Right renal cortex interstitium (tissue), 3 donors: ENCODE measurements at places on chromosomes 7 and 10. TPM values are rescaled to one million over a fixed set of nuclear protein-coding genes. Genes with fewer than 3 reads are reported as not detected.
A peak's percentile ranks its signal among the peaks of the same experiment; 100 is the strongest.

The MUC3A gene
- polyA plus RNA-seq = 0.43 TPM

DNA sequence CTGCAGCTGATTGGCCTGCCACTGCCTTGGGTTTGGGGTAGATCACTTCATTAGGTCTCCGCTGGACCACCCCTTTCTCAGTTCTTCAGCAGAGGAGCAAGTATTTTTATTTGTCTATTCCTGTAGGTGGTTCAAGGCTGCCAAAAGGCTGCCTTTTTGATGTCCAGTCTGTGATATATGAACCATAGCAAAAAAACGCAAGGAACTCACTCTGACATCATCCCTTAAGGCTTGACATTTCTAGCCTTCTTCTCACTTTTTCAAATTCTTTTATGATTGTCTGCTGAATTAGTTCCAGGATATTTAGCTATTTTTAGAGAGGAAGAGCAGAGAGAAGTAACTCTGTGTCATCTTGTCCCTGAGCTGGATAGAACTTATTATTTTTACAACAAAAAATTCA lies 269.2 kb downstream of the BAMBI start:
- no peak for DNase-seq

DNA sequence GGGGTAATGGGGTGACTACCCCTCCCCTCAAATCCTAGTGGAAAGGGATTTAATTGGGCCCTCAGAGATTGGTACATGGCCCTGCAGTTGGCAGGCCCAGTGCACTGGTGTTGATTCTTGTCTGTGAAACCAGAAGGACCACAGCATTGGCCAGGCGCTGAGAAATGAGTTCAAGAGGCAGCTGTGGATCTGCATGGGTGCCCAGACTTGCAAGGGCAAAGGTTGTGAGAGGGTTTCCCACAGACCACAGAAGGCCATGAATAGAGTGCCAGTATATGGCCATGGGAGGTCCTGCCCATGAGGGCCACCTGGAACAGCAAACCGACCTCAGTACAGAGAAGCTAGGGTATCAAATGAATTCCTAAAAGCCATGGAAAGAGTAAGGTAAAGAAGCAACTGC lies 32.9 kb downstream of the TMEM168 start:
- no peak for DNase-seq

The PTF1A gene
- not detected for polyA plus RNA-seq

The SEM1 gene
- 238 TPM for polyA plus RNA-seq

DNA sequence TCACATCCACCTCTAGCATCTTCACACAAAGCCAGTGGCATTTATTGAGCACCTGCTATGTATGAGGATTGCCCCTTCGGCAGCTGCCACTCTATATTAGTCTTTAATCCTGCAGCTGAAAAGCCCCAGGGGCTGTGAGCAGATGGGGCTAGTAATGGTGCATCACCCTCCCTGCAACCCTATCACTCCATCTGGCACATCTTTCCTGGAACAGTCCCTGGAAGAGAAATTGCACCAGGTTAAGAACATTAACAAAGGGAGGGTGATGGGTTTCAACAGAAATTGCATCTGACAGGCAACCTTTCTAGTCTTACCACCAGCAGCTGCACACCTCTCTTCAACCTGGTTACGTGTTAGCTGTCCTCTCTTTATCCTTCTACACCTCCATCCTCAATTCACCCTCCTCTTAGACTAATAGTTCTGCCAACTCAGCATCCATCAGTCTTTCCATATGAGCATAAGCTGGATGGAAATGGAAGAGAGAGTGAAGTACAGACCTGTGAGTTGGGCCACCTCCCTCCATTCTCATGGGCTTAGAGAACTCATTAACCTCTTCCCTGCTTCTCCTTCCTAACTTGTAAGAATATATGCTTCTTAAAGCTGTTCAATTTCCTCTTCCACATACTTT lies 168.6 kb upstream of the NEBL start:
- no peak for DNase-seq

The CPED1 gene
- polyA plus RNA-seq = 43.0 TPM

DNA sequence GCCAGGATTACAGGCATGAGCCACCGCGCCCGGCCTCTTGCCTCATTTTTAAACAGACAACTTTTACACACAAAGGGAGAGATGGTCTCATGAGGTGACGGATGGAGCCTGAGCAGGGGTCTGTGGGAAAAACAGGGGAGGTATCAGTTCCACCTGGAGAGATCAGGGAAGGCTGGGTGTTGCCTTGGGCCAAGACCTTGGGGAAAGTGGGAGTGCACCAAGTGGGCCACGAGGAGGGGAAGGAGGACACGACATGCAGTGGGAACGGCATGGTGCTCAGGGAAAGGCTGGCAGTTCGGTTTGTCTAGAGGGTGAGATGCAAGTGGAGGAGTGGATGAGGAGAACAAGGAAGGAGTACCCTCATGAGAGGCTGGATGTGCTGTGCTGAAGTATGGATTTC lies 8.9 kb upstream of the ZNF777 start:
- no peak for DNase-seq

DNA sequence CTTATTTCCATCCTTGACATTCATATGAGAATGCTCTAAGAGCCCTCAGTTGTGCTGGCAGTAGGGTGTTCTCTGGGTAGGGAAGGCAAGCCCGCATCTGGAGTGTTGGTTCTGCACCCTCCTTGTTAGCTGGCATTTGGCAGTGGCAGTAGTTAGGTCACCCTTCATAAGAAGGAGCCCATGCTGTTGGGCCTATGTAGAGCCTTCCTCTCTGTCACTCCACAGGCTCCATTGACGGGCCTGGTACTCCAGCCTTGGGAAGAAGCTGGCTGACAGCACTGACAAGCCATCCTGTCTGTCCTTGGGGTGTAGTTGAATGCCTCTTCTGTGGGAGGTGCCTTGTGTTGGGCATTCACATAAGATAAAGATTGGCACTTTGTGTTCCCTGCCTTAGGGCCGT lies 89.7 kb downstream of the BMPR1A start:
- DNase-seq = no peak

DNA sequence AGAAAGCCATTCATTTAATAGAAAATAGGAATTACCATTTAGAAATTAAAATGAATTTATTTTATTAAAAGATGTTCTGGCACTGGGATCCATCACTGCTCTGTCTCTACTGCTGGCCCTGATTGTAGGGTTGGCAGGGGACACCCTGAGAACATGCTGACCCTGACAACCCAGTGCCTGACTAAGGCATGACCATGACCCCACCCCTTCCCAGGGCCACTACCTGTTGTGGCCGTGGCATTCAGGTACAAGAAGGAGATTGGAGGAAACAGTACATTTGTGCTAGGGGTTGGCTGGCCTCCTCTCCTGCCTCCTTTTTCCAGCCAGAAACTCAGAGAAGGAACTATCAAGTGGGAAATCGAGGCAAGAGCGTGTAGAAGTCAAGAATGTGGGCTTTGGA lies 197.0 kb upstream of the ZMIZ1 start:
- no peak for DNase-seq

GRCh38 chr7:151178831-151179230 lies 8.2 kb downstream of the ASB10 start:
- DNase-seq = no peak

The UPK3BL2 gene
- polyA plus RNA-seq = 4.4 TPM

DNA sequence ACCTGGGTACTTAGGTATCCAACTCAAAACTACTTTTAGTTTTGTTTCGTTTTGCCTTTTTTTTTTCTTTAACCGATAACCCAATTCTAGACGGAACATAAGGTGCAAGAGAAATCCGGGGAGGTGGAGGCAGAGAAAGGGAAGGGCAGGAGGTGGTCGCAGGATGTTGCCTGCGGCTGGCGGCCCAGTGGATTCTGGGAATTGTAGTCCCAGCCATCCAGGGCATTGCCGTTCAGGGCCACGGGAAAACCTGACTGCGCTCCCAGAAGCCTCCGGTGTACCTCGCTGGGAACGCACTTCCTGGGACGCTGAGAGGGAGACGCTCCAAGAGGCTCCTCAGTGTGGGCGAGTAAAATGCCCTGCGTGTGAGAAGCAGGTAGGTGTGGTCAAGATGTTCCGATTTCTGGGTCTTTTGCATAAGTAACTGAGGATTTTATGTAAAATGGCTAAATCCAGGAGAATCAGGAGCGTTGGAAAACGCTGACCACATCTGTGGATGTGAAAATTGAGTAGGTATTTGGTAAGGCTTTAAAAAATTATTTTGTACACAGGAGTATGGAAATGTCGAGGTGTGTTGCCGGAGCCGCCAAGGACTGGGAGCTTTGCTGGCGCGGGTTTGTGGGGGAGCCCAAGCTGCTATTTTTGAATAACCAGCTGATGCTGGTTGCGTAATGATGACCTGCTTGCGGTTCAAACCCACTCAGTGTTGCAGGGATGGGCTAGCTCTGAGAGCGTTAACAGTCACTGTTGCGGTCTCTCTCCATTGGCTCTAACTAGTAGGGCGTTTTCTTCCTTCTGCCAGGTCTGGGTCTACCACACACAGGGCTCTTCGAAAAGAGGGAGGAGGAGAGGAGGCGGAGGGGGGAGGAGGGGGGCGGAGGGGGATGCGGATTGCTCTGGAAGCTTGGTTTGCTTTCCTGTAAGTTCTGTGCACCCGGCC lies at the start of gene CLDN12:
CLDN12 (plus strand) TSS at position 288 of the 940 bp plus-strand sequence. CDS start 9,216 bp downstream, outside the sequence.
- DNase-seq = peak; percentile 80

- no peak for DNase-seq
Measured at GRCh38 chr7:151008511-151009323, 15.6 kb downstream of the ATG9B start.

DNA sequence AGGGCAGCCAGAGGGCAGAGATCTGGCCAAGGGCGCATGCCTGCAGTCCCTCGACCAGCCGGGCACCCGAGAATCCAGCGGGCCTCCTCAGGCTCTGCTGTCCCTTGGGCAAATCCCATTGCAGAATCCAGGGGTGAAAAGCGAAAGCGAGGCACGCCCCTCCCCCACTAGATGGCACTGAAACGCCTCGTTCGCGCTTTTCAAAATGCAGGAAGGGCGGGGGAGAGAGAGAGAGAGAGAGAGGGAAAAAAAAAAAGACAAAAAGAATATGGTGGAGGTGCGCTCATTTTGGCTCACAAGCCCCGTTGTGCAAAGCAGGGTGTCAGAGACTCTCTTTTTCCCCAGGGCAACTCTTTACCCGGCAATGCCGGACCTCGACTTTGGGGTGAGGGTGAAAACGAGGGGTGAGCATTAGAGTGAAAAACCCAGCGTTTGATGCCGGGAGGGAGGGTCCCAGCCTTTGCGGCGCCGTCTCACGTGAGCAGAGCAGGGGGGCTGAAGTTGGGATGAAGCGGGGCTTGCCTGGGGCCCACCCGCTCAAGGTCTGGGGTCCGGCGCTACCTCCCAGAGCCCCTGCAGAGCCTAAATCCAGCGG lies 2.5 kb upstream of the TMEM178B start:
- no peak for DNase-seq

DNA sequence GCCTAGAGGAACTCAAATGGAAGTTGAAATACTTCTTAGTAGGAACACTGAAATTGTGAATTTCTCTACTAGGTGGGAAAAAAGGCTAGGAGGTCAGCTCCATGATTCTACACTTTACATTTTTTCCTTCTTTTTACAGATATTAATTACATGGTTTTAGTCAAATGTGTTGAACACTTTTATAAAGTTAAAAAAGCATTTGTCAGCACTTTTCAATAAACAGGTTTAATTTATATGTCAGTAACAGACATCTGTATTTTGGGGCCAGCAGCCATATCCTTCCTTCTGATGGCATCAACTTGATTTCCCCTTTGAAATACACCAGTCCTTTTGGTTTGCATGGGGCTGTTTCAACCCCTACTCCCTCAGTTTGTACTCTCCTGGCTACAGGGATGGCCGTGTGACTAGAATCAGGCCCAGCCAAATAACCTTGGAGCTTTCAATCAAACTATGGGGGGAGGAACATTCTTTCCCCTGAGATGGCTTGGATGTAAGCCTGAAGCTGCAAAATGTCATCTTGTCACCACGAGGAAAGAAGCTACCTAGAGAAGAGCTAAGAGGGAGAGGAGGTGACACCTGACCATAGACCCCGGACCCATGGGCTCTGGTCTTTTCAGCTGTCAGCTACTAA lies 171.0 kb upstream of the NEBL start:
- no peak for DNase-seq

DNA sequence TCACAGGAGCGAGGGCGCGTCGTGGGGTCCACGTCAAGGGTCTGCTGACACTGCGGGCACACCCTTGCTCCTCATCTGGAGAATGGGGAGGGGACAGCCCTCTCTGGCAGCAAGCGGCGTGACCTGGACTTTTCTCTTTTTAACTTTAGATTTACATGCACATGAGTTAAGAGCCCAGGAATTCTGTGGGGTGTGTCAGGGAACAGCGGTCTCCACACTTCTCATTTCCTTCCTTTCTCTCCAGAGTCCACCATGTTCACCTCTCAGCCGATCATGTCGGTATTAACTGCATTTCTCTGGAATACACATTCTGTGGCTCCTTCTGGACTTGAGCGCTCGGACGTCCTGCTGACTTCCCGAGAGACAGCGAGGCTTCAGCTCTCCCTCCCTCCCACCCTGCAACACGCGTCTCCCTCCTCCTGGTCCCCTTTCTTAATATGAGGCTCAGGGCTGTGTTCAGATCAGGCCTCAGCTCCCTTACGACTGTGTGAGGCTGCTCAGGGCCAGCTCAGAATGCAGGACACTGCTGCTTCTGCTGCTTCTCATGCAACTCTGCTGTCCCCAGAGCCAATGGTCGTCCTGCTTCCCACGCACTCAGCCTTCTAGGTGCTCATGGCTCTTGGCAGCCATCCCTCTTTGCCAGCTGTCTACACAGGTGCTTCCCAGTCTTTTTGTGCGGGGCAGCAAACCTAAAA lies 261.3 kb downstream of the ELFN1 start:
- no peak for DNase-seq

- DNase-seq = no peak
Measured at GRCh38 chr10:22319547-22319979, 1.3 kb upstream of the BMI1 start.

- DNase-seq = no peak
Measured at GRCh38 chr7:50939021-50939420, 156.3 kb upstream of the GRB10 start.

- DNase-seq = no peak
Measured at GRCh38 chr10:60397792-60398191, 8.1 kb upstream of the ANK3 start.

The PRLHR gene
- polyA plus RNA-seq = not detected

DNA sequence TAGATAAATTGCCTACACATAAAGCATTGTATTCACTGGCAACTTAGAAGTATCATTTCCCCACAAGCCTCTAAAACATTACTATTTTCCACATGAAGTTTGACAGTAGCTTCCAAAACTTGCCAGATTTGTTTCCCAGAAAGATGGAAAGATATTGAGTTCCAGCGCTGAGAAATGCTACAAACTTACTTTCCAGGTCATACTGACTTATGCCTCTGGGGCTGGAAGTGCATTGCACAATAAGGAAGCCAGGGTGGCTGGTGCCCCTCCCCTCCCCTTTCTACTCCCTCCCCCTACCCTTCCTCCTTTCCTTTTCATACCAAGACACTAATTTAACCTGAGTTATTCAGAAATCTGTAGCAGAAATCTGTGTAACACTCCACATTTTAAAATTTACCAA lies 212.6 kb downstream of the WDR37 start:
- DNase-seq = no peak

The CYP51A1 gene
- polyA plus RNA-seq = 83.6 TPM

DNA sequence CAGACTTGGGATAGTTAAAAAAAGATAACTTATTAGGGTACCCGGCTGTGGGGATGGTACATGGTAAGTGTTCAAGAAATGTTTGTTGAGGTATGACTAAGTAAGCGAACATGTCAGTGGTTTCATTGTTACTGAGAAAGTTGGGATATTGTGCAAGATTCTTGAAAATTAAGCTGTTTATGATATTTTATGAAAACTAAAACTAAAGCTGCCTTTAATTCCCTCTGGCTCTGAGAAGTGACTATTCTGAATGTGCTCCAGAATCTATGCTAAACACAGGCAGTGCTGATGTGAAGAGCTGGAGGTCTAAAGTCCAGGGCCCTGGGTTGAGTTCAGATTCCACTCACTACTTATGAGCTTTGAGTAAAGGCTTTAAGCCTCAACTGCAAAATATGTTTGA lies 72.9 kb downstream of the AOAH start:
- DNase-seq = no peak

- no peak for DNase-seq
Measured at GRCh38 chr10:111498560-111498959, 421.7 kb downstream of the ADRA2A start.
